Urinary bladder (tissue), 4 donors: ENCODE measurements at places on chromosomes 5 and 9. TPM values are rescaled to one million over a fixed set of nuclear protein-coding genes. Genes with fewer than 3 reads are reported as not detected.

- no peak for DNase-seq
Observed at GRCh38 chr5:71786337-71787055, 67.4 kb downstream of the CARTPT start.

DNA sequence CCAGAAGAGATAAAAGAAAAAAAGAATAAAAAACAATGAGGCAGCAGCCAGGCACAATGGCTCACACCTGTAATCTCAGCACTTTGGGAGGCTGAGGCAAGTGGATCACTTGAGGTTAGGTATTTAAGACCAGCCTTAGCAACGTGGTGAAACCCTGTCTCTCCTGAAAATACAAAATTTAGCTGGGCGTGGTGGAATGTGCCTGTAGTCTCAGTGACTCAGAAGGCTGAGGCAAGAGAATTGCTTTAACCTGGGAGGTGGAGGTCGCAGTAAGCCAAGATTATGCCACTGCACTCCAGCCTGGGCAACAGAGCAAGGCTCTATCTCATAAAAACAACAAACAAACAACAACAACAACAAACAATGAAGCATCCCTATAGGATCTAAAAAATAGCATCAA is 121.5 kb downstream of the HMHB1 start:
- no peak for DNase-seq

Gene PSAT1
- polyA plus RNA-seq = 4.7 TPM

- no peak for DNase-seq
Observed at GRCh38 chr5:143044265-143044664, 274.1 kb downstream of the ARHGAP26 start.

DNA sequence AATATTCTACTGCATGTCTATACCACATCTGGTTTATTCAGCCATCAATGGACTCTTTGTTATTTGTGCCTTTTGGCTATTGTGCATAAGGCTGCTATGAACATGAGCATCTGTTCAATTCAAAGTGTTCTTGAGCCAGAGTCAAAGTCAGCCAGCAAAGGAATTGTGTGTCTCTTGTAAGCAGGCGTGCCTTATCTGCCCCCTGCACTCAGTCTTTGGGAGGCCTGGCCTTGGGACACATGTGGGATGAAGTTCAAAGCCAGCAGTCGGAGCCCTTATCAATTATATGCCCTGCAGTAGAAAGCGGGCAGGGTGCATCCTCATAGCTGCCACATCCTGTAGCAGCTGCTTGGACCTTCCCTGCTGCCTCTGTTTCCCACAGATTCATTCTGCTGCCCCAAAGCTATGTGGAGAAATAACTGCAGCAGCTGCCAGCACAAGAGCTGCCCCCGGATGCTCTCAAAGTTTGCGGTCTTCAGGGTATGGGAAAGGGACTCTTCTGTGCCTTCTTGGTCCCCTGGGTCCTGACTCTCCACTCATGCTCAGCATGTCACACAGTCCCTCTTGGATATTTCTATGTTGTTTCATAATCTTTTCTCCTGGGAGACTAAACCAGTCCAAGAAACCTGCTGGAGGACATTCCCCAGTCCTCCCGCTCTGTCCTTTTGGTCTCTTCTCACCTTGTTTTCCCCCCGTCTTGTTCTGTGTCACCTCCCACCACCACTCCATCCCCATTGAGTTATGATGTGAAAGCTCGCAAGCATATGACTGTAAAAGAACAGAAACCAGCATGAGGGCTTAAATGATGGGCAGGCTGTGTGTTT is 35.9 kb downstream of the STOM start:
- DNase-seq = no peak

Gene GHR
- polyA plus RNA-seq = 10.1 TPM

Gene DBH
- 0.98 TPM for polyA plus RNA-seq
